ENCODE measurements at places on chromosomes 11 and 22.
A peak's percentile ranks its signal among the peaks of the same experiment; 100 is the strongest.

GRCh38 chr22:19644314-19645223 is 69.7 kb upstream of the SEPTIN5 start:
- DNase-seq = no peak

- no peak for DNase-seq
Observed at GRCh38 chr11:113519989-113520613, 44.9 kb upstream of the DRD2 start.

DNA sequence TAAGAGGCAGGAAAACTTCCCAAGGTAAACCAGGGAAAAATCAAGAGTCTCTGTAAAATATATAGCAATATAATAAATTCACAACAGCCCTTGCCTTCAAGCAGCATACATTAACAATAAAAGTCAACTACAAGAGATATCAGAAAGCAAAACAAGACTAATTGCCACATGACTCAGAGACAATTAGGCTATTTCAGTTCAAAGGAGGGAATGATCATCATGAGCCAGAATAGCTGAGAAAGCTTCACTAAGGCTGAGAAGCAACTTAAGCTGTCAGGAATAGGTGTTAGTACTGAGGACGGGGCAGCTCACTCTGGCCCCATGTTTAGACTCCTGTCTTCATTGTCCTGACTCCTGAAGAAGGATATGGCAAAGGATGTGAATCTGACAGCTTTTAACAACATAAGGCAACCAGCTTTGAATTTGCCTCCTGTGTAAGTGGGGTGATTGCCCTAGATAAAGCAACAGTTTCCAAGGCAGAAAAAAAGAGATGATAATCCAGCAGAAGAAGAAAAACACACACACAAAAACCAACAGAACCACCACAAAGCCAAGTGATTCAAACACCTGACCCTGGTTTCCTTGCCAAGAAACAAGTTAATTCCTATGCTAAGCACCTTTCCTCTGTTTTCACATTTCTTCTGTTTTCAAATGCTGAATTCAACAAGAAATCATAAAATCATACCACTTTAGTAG is 60.8 kb downstream of the SIK3 start:
- peak; percentile 13 for DNase-seq

- peak; percentile 90 for DNase-seq
Observed at GRCh38 chr11:112612250-112612849, 348.9 kb upstream of the NCAM1 start.

GRCh38 chr11:19592842-19593241 is 119.8 kb upstream of the NAV2 start:
- DNase-seq = no peak

DNA sequence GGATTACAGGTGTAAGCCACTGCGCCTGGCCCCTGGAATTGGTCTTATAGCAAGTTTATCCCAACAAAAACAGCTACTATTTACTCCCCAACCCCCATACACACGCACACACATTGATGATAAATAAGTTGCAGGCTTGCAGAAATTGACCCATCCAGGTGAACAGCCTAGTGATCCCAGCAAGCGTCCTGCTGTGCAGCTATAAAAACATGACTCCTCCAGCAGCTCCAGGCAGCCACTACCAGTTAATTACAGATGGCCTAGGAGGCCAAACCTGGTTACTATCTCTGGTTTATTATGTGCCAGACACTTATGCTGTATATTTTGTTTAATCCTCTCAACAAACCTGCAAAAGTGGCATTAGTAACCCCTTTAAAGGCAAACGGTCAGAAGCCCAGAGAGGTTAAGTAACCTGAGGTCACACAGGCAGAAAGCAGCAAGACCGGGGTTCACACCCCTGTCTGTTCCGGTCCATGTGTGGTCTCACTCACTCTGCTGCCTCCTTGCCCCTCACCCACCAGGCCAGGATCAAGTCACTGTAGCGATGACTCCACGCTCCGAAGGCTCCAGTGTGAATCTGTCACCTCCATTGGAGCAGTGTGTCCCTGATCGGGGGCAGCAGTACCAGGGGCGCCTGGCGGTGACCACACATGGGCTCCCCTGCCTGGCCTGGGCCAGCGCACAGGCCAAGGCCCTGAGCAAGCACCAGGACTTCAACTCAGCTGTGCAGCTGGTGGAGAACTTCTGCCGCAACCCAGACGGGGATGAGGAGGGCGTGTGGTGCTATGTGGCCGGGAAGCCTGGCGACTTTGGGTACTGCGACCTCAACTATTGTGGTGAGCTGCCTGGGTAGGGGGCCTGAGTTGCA is 6.6 kb downstream of the F2 start:
- DNase-seq = no peak

- peak; percentile 93 for DNase-seq
Observed at GRCh38 chr11:124085997-124086846, 29.0 kb upstream of the VWA5A start.

- DNase-seq = no peak
Observed at GRCh38 chr11:65353376-65353775, 1.2 kb upstream of the TIGD3 start.

DNA sequence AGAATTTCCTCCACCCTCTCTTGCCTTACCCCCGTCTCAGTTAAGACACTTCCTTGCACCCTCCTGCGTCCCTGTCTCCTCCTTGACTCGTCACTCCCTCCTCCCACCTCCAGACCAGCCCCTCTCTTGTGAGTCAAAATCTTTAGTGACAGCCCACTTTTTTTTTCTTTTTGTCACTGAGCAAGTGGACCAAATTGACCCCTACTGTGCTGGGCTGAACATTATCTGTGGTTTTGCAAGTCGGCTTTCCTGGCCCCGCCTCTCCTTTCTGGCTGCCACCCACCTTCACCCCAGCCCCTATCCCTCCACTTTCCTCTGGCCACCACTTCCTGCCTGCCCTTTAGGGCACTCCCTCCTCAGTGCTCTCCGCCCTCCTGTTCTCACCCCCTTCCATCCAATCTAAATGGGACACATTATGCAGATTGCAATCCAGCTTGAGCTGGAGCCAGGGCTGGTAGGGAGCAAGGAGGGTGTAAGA is at the start of gene APLNR:
APLNR (minus strand) TSS at position 47 of the 478 bp plus-strand sequence. CDS start 246 bp downstream, outside the sequence.
- DNase-seq = no peak

DNA sequence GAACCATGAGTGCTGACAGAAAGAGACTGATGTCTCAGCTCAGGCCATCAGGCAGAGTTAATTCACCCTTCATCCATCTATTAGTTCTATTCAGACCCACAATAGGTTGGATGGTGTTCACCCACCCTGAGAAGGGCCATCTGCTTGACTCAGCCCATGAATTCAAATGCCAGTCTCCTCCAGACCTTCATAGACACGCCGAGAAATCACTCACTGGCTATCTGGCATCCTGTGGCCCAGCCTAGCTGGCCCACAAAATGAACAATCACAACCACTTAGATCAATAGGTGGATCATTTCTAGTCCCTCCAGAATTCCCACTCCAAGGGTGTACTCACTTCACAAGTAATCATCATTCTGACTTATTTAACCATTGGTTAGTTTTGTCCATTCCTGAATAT is 58.2 kb downstream of the MYEOV start:
- no peak for DNase-seq

GRCh38 chr11:59263225-59263894 is 50.6 kb upstream of the MPEG1 start:
- DNase-seq = no peak

DNA sequence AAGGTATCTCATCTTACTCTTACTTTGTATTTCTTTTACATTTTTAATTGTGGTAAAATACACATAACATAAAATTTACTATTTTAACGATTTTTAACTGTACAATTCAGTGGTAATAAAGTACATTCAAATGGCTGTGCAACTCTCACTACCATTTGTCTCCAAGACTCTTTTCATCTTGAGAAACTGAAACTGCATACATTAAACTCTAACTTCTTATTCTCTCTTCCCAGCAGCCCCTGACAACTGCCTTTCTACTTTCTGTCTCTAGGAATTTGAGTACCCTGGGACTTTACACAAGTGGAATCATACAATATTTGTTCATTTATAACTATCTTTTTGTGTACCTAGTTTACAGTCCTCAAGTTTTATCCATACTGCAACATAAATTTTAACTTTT is 725.8 kb upstream of the KIRREL3 start:
- no peak for DNase-seq
